Hypothalamus (tissue), 51 donors: ENCODE measurements at places on chromosomes 16 and 17.

GRCh38 chr17:13541032-13541480 is 60.7 kb downstream of the HS3ST3A1 start:
- DNase-seq: no peak

DNA sequence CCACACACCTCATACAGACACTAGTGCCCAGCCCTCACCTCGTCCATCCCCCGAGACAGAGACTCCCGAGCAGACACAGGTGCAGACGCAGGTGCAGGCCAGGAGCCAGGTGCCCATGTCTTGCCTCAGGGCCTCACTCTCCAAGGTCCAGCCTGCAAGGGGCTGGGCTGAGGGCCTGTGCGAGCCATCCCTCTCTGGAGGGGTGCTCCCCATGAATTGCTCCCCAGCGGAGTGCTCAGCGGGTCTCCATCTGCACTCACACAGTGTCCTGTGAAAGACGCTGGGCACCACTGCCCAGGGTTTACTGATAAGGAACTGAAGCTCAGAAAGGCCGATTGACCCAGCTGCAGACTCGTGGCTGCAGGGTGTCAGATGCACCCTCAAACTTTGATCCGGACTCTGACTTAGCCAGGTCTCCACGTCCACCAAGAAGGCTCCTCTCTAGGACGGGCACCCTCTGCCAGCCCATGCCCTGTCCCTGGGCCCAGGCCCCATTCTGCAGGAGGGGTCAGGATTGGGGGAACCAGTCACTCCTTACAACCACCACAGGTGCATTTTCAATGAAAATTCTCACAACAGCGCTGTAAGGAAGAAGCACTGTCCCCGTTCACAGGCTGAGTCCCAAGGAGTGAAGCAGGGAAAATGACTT is 16.9 kb downstream of the POLR3K start:
- DNase-seq: no peak

DNA sequence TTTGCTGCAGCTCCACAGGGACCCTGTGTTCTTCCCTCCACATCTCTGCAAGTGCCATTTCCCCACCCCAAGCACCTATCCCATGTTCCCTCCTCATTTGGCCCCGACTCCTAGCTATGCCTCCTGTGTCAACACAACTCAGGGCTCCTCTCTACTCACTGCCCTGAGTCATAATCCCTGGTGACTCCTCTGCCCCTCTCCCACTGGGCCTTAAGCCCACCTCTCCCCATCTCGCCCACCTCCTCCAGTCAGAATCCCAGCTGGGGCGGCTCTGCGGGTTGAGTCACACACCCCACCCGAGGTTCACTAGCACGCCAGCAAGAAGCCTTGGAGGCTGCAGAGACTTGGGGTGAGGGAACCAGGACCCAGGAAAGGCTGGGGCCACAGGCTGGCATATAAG is 346.2 kb downstream of the FOXL1 start:
- DNase-seq: no peak

- no peak for DNase-seq
These were observed 34.7 kb downstream of the ADCY7 start for GRCh38 chr16:50300942-50301625.

GRCh38 chr17:64767269-64767997 is 105.3 kb upstream of the SMURF2 start:
- DNase-seq: no peak

DNA sequence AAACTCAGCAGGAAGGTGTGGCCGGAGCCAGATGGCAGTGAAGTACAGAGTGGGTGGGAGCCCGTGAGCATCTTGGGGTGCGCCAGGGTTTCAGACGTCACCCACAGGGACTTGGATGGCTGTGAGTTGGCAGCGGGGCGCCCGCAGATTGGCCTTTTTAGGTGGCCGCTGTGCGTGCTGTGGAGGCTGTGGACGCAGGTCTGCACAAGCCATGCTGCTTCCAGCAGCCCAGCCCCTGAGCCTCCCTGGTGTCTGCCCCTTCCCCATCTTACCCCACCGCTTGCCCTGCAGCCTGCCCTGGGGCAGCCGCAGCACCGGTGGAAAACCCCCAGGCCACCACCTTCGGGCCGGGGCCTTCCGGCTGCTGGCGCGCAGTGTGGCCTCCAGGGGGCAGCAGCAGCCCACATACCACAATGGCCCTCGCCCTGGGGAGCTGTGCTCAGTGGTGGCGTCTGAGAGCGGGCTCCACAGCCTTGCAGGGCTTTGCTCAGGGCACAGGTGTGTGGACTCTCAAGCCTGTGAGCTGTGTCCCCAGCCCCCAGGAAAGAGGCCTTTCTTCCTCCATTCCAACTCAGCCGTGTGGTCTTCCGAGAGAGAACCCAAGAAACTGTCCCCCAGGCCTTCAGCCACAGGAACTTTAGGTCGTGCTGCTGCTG is 11.8 kb downstream of the ENDOV start:
- DNase-seq: peak; percentile 41

DNA sequence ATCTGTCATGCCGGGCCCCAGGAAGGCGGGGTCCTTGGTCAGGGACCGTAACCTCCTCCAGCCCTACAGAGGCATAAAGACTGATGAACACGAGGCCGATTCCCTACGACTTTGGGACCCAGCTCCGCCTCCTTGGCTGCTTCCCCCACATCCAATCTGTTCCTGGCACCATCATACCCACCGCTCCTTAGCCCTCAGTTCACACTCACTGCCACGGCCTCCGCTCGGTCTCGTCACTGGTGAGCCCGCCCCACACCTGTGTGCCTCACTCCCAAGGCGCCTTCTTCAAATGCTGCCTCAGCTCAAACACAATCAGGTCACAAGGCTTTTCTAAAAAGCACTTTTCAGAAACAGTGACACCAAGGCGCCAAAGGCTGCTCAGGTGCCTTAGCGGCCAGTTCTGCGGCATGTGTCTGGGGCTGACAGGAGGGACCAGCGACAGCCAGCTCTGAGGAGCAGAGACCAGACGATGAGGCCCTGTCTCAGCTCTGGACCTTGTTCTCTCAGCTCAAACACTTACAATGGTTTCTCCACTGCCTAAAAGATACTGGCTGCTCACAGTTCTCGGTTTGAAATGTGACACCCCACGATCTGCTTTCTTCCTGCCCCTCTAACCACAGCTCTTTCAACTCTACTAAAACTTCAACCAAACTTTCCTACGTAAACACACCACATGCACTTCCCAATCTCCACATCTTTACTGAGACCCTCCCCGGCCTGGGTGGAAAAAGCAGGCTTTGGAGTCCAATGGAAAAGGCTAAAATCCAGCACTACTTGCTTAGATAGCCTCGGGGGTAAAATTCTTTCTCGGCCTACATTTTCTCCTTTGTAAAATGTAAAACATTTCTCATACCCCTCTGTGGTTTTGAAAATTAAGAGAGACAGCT is 33.2 kb downstream of the CYB5D2 start:
- DNase-seq: no peak

DNA sequence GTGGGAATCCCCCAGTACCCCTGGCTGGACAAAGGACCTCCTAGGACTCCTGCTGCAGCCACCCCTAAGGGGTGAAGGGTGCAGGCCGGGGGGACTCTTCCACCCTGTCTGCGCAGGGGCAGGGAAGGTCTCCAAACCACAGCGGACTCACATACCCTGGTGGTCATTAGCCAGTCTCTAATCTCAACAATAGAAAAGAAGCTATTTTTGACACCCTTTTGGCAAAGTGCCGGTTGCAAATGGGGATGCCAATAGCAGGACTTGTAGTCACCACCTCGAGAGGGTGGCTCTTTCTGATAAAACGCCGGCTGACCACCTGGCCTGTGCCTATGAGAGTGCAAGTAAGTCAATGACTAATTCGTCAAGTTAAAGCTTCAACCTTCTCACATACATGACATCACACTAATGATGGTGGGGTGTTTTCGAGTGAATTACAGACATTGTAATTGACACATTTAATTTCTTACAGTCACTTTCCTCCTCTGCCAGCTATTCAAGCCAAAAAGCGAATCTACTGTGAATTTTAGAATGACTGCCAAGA is 23.1 kb upstream of the DNAH17 start:
- DNase-seq: no peak

- no peak for DNase-seq
These were observed 20.9 kb downstream of the SPACA3 start for GRCh38 chr17:33012522-33013033.

DNA sequence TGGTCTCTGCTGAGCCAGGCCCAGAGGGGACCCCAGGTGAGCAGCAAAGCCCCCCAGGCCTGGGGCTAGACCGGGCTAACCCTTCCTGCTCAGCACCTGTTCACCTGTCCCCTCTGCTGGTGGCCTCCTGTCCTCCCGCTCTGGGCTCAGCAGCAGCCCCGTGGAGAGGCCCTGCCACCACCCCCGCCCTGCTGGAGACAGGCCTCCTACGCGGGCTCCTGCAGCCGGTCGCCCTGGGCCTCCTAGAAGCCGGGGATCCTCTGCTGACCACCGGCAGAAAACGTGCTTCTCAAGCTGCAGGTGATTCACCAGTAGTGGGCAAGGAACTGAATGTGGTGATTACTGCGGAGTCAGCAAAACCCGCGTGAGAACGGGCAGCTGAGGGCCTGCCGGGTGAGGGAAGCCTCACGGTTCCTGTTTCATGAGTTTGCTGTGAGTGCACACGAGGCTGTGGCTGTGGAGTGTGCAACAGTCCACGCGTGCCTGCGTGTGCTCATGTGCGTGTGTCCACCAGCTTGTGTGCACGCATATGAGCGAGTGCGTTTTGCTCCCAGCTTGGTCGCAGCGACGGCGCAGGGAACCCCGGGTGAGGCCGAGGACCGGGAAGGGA is 792 bp downstream of the SECTM1 start:
- no peak for DNase-seq

GRCh38 chr16:81866820-81867440 is 87.8 kb downstream of the PLCG2 start:
- DNase-seq: no peak

GRCh38 chr17:68176718-68177117 is 71.1 kb upstream of the AMZ2 start:
- no peak for DNase-seq

DNA sequence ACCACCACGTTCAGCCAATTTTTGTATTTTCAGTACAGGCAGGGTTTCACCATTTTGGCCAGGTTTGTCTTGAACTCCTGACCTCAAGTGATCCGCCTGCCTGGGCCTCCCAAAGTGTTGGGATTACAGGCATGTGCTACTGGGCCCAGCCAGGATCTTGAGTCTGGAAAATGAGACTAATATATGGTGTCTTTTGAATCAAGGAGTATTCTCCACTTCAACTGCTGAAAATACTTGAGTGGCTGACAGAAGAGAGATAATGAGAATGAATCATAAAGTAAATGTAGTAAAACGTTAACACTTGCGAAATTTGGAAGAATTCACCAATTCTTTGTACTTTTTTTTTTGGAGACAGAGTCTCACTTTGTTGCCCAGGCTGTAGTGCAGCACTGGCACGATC is 16.6 kb downstream of the SMYD4 start:
- no peak for DNase-seq

GRCh38 chr17:36544044-36544306 is 744 bp upstream of the GGNBP2 start:
- DNase-seq: peak; percentile 9

- DNase-seq: no peak
These were observed 141.2 kb downstream of the LAT start for GRCh38 chr16:29126057-29126494.

GRCh38 chr17:78870621-78871020 is 30.0 kb upstream of the USP36 start:
- no peak for DNase-seq
